Neural crest cell (in vitro differentiated cells): ENCODE measurements at places on chromosomes 7 and 10.

GRCh38 chr7:43764807-43765491 is 6.5 kb downstream of the BLVRA start:
- no peak for DNase-seq

- DNase-seq: no peak
Measured at GRCh38 chr7:144037414-144038035, 11.2 kb upstream of the OR2A5 start.

DNA sequence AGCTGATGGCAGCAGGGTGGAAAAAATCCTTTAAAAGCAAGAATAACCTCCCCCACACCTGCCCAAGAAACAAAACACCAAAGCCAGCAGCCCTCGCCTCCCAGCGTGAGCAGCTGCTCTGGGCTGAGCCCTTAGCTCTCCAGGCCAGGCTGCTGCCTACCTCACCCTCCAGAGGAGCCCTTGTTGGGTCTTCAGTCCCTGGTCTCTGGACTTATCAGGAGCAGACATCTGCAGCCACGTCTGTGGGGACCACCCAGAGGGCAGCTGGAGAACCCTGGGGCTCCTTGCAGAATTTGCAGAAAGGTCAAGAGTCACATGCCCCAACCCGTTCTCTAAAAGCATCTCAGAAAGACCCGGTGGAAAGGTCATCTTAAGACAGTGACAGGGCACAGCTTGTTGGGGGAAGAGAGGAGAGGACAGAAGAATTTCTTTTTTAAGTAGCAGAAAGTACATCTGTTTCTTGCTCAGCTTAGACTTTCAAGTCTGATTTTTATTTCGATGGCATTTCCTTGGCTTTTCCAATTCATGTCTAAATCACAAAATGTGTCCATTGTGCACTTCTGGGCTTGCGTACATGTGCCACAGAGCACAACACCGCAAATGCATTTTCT is 425.7 kb upstream of the NFE2L3 start:
- peak; percentile 66 for DNase-seq

- DNase-seq: no peak
Measured at GRCh38 chr7:150924369-150924781, 53.7 kb downstream of the KCNH2 start.

DNA sequence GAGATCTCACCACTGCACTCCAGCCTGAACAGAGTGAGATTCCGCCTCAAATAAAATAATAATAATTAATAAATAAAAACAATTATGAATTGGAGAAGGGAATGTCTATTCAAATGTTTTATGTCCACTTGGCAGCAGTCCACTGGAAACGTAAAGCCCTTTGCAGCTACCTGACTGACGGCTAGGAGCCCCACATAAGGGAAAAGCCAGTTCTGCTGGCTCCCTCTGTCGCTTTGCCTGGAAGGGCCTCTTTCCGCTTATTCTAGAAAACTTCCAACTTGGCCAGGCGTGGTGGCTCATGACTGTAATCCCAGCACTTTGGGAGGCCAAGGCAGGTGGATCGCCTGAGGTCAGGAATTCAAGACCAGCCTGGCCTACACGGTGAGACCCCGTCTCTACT is 6.1 kb upstream of the TNS3 start:
- no peak for DNase-seq

DNA sequence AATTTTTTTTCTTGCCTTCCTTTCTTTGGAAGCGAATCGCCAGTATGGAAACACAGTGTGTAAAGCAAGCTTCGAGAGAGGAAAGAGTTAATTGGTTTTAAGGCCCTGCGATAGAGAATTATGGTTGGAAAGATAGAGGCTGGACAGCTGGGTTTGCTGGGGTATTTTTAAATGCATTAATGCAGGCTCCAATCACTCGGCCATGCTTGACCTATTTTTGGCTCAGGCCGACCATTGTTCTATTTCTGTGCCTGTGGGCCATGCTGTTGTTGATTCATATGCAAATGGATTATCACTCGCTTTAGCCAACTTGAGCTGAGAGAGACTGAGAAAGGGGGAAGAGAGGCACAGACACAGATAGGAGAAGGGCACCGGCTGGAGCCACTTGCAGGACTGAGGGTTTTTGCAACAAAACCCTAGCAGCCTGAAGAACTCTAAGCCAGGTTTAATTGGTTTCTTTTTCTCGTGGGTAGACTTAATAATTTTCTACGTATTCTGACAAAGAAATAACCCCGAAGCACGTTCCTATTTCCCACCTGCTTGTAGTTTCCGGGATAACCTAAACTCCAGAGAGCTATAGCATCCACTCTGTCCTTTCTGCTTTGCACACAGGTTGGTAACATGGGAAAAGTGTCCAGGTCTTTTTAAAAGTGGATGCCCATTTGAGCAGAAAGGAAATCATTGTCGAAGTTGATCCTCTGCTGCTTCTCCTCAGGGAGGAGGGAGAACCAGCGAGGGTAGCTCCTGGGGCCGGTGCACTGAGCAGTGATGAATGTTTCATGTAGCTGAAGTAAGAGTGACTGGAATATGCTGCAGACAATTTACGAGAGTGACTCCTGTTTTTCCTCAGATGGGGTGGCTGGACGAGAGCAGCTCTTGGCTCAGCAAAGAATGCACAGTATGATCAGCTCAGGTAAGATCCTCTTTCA is at the start of gene HDAC9:
TSS of gene HDAC9 (plus strand) at position 338 of the 929 bp plus-strand sequence. CDS start at position 892, 554 bp downstream.
- DNase-seq: peak; percentile 47

GRCh38 chr10:17250736-17251135 is 22.7 kb downstream of the VIM start:
- DNase-seq: no peak

DNA sequence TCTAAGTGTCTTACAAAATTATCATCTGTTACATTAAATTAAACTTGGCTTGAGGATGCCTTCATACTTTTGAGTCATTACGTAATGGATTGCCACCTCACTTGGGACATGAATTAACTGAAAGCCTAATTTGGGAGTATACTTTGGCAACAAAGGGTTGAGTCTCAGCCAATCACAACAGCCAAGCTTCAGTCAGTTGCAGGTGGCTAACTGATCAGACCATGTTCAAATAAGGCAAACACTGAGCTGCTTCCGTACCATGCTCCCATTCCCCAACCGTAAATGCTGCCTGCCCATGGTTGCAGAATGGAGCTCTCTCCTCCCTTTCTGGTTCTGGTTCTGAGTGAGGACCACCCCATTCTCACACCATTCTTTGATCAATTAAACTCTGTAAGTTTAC is 92.9 kb upstream of the STK17A start:
- DNase-seq: no peak

- DNase-seq: peak; percentile 85
Measured at GRCh38 chr7:35799846-35800717, 775 bp upstream of the SEPTIN7 start.

DNA sequence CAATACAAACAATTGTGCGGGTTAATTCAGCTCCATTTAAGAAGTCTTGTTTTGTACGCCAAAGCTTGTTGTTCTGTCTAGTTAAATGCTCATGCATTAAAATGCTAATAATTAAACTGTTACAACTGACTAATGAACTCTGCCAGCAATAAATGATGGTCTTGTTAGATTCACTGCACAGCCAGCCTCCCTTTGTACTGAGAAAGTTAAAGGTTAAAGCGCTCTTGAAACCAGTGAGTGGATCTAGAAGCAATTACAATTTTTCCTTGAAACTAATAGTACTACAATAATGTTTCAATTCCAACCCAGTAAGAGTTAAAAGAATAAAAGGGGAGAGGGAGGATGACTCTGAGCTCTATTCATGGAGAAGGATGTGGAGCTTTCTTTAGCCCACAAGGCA is 233.0 kb downstream of the EMX2 start:
- no peak for DNase-seq

GRCh38 chr10:14383266-14383665 is 52.5 kb upstream of the FRMD4A start:
- DNase-seq: no peak

DNA sequence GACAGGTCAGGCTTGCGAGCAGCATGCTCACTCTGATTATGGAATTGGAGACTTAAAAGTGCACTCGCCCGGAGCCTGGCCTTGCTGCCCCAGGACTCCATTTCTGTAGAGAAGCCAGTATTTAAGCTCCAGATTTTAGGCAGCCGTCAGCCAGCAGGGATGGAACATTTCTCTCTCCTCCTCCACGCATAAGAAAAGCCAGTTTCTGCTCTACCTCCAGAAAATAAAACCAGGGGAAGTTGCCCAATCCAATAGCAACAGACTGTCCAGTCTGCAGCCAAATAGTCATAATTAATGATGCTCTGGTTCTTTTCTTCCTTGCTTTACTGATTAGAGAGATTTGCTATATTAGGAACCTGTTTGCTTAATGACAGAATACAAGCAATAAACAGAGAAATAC is 203.2 kb downstream of the GFRA1 start:
- DNase-seq: no peak

GRCh38 chr7:127995156-127995880 is 35.9 kb downstream of the LRRC4 start:
- DNase-seq: no peak

GRCh38 chr10:48623607-48624132 is 18.8 kb upstream of the ARHGAP22 start:
- no peak for DNase-seq

- DNase-seq: no peak
Measured at GRCh38 chr10:44792119-44792775, 118.9 kb upstream of the TMEM72 start.
